Ovary (tissue), 10 donors: ENCODE measurements at places on chromosomes 13 and 19. TPM values are rescaled to one million over a fixed set of nuclear protein-coding genes. Genes with fewer than 3 reads are reported as not detected.

GRCh38 chr13:51524829-51525566, 59.3 kb upstream of the WDFY2 start:
- no peak for DNase-seq

- DNase-seq: no peak
Observed at GRCh38 chr13:33524086-33524485, 238.5 kb upstream of the STARD13 start.

TSEN34 gene
- 47.3 TPM for total RNA-seq

ZNF93 gene
- total RNA-seq: 6.0 TPM

DNA sequence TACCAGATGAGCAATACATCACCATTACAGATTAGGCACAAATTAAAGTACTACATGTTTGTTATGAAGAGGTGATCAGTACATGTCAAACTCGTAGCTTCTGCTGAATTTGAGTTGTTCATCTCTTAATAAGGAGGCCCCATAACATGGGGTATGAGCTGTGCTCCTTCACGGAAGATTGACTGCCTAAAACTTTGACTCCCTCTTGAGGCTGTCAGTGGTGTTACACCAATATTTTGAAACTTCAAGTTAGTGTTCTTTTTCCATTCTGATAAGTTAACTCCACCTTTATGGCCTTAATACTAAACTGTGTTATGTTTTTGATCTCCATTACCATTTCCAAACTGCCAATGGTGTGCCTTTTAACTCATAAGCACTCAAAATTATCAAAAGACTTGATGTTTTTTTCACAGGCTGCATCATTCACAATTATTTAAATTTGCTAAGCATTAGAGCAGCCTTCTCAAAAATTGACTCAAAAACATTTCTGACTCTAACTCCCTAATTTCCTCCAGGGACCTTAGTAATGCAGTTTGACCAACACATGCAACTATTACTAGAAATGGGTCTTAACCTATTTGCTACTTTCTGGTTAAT, 1591.5 kb downstream of the PCDH9 start:
- no peak for DNase-seq
